T1000 (cell line): ENCODE measurements at places on chromosomes 13 and 19.

GRCh38 chr19:1624458-1624857 is 19.2 kb upstream of the UQCR11 start:
- no peak for DNase-seq

DNA sequence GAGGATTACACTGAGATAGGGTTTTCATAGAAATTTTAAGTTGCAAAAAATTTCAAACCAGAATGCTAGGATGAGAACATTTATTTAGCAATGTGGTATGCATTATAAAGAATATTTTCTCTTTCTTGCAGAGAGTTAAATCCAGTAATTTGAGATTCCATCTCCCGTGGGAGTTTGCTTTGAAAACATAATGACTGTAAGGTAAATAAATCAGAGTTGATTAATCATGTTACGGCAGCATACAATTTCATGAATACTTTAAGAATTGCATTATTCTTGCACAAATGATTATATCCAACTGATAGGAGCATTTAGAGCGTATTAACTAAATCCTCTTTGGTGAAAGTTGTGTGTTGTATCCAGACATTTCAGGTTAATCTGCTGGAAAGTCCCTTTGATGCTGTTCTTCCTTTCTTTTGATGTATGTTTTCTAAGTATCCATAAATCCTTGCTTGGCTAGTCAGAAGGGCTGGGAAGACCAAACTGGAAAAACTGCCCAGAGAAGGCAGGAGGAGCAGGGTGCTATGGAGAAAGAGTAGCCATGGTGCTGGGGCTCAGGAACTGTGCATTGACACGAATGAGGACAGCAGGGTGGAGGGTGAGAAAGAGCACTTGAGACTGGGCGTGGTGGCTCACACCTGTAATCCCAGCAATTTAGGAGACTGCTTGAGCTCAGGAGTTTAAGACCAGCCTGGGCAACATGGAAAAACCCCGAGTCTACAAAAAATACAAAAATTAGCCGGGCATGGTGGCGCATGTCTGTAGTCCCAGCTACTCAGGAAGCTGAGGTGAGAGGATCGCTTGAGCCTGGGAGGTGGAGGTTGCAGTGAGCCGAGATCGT is 4.8 kb upstream of the GJA3 start:
- no peak for DNase-seq

DNA sequence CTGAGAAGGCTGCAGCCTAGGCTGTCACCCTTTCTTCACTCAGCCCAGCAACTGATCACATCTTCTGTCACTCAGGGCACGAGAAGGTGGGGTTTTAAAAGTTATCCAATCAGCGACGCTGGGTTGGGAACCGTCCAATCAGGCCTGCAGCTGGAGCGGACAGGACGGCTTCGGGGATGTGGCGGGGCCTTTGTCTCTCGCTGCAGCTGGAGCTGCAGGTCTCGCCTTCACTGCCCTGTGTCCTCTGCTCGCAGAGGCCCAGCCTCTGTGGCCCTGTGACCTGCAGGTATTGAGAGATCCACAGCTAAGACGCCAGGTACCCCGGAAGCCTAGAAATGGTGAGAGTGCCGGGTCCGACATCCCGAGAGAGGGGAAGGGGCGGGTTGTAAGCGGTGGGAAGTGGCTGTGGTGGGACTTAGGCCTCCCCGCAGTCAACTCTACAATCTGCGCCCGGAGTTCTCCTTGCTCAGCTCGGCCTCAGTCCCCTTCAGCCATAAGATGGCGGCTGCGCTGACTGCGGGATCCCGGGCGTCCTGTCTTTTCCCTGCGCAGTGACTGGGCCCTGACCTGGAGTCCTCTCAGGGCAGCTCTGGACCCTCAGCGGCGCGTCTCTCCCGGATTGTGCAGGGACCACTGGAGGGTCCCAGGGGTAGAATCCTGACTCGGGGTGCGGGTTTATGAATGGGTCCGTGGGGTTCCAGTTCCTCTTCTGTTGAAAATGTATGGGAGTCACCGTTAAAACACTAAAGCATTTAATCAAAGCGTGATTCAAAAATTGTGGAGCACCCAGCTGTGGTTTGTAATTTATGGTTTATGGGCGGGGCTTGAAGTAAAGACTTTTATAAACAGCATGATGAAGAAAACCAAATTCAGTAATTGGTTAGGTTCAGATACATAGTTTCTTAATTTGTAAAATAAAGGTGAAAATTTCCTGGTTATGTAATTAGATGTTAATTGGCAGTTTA is at the start of gene ZNF714:
TSS of gene ZNF714 (plus strand) at position 193 of the 965 bp plus-strand sequence. CDS start 16,066 bp downstream, outside the sequence.
- peak; percentile 77 for DNase-seq

GRCh38 chr19:42051166-42052115 is 18.6 kb downstream of the GRIK5 start:
- DNase-seq = no peak

- DNase-seq = no peak
Observed at GRCh38 chr13:48725271-48725670, 71.5 kb downstream of the CYSLTR2 start.

DNA sequence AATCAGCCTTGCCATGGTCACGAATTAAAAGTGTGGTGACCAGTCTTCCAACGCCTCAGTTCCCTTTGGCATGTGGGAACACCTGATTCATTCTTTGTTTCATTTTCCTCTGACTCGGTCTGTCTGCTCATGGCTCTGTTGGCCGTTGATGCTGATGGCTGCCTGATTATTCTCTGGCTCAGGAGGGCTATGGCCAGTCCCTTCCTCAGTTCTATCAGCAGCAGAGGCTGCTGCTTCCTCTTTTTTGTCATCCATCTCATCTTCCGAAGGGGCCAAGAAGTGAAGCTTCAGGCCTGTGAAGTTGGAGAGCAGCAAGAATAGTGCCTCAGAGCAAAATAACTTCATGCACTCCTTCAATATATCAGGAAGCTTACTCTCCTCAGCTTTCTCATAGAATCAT is 9.5 kb upstream of the MLNR start:
- DNase-seq = no peak

- DNase-seq = no peak
Observed at GRCh38 chr13:19184176-19184575, 2.6 kb upstream of the TUBA3C start.

DNA sequence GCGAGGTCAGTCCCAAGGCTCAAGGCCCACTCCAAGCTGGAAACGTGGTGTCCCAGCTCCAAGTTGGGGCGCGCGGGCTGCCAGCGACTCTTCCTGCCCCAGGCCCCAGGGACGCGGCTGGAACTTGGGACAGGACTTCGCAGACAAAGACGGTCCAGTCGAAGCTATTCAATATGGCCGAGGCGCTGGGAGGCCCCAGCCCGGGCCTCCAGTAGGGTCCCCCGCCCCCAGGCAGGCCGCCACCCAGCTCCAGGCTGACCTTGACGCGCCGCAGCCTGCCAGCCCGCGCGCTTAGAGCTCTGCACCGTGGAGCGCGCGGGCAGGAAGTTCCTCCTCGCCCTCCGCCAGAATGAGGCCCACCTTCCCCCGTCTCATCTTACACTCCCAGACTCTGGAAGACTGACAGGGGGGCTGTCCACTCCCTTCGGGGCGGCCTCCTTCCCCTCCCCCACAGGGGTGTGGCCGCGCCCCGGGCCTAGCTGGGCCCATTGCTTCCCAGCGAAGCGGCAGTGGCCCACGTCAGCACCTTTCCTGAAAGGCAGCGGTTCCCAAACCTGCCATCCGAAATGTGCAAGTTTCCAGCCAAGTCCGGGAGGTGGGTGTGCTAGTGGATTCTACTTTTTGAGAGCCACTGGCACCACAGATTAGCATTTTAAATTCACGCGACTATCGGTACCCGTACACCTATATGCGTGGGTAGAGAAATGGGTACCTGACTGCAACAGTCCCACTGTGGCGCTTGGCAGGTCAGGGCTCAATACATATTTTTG is at the start of gene CCDC8:
TSS of gene CCDC8 (minus strand) at position 303 of the 770 bp plus-strand sequence. CDS start 754 bp downstream, outside the sequence.
- DNase-seq = no peak

DNA sequence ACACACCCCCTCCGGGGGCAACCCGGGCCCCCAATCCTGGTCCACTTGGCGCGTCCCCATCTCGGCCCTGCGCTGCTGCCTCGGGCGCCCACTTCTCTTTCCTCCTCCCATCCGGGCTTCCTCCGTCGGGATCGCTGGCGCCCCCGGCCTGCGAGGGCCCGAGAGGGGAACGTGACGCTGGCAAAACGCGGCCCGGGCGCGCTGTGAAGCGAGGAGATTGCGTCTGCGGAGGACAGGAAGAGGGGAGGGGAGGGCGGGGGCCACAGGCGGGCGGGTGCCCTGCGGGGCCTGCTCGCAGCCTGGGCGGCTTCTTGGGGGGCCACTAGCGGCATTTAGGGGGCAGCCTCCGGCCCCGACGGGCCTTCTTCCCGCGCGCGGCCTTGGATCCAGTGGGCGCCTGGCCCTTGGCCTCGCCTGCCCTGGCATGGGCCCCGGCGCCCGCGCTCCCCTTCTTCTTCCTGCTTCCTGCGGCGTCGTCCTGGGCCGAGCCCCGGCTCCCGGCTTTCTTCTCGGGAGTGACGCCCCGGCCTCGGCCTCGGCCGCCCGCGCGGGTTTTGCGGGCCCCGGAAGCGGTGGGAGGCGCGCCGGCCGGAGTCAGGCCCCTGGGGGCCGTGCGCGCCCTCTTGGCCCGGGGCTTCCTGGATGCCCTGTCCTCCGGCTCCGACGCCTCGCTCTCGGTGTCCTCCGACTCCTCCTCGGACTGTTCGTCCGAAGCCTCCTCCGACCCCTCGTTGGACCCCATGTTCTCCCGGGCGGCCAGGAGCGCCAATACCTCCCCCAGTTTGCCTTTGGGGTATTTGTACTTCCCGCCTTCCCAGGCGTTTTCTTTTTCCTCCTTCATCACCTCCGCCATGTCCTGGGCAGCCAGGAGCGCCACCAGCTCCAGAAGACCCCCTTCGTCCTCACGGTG is 2.2 kb downstream of the PNMA8B start:
- DNase-seq = no peak

DNA sequence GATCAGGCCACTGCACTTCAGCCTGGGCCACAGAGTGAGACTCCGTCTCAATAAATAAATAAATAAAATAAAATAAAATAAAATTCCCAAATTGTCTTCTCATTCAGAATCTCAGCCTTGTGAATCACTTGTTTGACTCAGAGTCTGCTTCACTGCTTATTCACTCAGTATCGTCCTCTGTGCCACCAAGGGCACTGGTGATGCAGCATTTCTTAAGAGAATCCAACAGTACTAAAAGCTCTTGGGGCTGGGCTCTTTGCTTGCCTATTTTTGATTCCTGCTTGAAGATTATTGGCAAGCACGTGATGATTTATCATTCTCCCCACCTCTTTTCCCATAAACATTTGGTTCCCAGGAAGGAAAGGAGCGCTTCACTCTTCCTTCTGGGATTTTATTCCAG is 54.8 kb upstream of the HMGB1 start:
- no peak for DNase-seq

DNA sequence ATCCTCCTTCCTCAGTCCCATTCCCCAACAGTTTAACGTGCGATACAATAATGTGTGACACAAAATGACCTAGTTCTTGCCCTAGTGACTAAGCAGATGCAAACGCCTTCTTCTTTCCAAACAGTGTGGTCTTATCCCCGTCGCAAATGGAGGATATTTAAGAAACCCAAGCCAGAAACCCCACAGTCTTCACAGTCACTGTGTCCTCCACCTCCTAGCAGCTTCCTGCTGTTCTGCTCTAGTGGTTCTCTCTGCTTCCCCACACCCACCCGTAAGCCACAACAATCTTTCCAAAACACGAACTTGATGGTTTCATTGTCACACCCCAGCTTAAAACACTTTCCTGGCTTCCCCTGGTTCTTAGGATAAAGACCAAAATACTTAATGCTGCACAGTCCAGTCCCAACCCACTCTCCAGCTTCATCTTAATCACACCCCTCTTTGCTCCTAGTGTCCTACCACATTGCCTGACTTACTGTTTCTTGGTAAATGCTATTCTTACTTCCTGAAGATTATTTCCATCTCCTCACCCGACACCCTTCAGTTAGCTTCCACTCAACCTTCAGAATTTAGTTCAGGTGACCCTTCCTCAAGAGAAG is 32.3 kb downstream of the ITM2B start:
- no peak for DNase-seq

DNA sequence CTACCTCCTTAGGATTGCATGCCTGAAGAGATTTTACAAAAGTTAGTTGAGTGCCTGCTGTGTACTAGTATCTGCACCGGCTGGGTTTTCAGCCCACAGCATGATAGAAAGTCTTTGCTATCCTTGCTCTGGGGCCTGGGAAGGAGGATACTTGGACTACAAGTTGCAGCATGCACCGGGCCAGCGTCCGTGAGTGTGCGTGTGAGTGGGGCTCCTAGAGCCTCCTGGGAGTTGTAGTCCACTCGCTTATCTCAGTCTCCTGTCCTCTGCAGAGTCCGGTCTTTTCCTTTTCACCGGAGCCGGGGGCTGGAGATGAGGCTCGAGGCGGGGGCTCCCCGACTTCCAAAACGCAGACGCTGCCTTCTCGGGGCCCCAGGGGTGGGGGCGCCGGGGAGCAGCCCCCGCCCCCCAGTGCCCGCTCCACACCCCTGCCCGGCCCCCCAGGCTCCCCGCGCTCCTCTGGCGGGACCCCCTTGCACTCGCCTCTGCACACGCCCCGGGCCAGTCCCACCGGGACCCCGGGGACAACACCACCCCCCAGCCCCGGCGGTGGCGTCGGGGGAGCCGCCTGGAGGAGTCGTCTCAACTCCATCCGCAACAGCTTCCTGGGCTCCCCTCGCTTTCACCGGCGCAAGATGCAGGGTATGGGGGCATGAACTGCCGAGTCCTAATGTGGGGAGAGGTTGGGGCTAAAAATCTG is 20.6 kb downstream of the BRSK1 start:
- DNase-seq = no peak

DNA sequence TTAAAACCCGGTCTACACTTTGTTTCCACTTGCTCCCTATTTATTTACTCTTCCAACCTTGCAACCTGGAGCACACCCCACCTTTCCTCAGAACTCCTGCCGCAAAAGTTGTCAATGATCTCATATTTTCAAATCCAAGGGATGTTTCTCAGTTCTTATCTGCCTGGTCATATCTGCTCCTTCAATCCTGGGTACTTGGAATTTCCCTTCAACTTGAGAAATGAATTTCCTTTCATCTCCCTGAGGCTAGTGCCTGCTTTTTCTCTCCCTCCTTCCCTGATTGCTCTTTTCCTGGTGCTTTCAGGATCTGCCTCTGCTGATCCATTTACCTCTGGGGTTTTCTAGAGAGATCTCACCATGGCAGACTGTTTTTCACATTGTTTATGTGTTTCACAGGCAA is 154.8 kb upstream of the IRS2 start:
- DNase-seq = no peak

DNA sequence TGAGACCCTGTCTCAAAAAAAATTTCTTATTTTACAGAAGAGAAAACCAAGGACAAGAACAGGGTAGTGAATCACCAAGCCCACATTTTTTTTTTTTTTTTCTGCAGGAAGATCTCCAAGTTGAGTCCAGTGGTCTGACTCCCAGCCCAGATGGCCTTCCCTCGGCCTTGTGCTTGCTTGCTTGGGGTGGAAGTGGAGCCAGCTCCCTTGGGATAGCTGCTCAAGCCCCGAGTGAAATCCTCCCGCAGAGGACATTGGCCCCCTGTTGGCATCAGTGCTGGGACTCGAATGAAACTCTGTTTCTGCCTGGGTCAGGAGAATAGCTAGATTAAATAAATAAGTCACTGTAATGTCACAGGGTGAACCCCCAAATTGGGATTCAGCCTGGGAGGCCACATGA is 9.4 kb upstream of the NUP62 start:
- DNase-seq = no peak

- no peak for DNase-seq
Observed at GRCh38 chr13:99425485-99426341, 75.6 kb upstream of the TM9SF2 start.
